ENCODE measurements at places on chromosomes 11 and 22.

GRCh38 chr22:49212002-49212401, 615.7 kb downstream of the BRD1 start:
- DNase-seq, result no peak

DNA sequence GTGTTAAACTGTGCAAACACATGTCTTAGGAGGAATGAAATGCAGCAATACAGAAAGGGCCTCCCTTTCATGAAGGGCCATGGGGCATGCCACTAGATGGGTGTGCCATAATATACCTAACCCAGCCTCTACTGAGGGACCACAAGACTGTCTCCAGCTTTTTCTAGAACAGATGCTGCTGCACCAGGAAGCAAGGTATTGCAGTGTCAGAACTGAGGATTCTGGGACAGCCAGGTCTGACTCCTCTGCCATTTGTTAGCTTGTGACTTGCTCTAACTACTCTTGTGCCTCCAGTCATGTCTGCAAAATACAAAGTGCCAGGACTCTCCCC, 53.2 kb downstream of the HIRA start:
- no peak for DNase-seq

GRCh38 chr22:48753752-48754517, 1073.7 kb downstream of the BRD1 start:
- DNase-seq, result no peak

DNA sequence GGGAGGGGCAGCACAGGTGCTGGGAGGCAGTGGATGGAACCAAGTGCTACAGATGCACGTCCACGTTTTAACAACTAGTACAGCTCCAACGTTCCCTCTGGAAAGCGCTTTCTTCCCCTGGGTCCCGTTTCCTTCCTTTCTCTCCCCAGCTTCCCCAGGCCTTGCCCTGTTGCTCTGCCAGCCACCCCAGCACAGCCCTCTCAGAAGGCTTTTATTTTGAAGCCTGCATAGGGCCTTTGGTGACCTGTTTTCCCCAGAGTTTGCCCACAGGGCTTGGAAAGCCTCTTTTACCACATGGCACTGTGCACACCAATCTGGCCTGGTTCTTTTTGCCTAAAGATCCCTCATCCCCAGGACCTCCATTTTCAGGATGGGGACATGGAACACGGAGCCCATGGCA, 13.9 kb upstream of the NCF4 start:
- no peak for DNase-seq

GRCh38 chr11:14026961-14027360, 64.4 kb downstream of the SPON1 start:
- DNase-seq, result no peak

DNA sequence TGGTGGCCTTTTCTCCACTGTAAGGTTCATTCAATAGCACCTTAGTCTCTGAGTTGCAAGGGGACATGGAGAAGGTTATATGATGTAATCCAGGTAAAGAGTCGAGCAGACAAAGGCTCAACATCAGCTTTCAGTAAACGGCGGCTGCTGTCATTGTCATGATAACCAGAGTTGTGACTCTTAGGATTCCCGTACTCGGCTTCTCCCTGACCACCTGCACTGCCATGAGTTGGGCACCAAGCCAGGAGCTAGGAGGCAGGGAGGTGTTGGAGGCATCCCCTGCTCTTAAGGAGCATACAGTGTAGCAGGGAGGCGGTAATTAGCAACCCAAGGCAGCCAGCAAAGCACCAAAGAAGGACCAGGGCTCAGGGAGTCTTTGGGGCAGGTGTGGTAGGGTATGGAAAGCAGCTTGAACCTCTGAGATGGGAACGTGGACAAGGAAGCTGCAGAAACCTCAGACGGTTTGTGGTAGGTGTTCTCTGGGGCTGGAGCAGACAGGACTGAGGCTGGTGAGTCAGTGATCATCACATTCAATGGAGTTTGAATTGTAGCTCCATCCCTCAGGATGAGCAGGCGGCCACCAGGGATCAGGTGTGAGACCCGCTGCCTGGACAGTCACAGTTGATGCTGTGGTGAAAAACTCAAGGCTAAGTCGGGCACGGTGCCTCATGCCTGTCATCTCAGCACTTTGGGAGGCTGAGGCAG, 31.7 kb downstream of the LIF start:
- no peak for DNase-seq

DNA sequence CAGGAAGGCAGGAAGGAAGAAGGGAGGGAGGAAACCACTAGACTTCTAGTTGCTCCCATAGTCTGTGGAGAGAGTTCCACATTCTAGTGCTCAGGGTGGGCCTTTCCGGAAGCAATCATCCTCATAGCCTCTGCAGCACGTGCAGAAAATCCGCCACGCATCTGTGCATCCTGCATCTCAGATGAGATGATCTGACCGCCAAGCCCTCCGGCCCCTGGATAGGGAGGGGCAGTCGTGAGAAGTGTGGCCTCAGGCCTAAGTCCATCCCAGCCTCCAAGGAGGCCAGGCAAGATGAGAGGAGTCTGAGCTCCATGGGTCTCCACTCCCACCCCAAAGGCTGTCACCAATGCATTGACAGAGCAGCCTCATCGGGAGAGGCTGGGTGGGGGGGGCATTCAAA, 30.4 kb upstream of the IGSF9B start:
- no peak for DNase-seq

DNA sequence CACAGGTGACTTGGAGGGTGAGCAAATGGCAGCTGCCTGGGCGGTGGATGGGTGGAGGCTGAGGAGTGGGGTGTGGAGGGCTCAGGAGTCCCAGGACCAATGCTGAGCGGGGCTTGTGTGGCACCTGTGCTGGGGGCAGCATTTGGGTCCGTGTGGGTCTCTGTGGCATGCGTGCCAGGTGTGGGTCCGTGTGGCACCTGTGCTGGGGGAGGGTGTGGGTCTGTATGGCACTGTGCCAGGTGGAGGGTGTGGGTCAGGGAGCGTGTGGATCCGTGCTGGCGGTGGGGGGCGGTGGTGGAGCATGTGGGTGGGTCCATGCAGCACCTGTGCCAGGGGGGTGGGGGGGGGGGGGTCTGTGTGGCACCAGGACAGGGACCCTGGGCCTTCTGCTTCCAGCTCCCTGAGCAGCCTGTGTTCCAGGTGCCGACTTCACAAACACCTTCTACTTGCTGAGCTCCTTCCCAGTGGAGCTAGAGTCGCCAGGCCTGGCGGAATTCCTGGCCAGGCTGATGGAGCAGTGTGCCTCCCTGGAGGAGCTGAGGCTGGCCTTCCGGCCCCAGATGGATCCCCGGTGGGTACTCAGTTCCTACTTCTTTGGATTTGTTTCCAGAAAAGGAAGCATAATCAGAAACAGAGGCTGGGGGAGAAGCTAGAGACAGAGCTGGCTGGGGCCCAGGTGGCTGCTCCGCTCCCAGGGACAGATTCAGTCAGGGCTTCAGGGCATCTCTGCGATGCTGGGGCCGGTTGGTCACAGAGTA, 14.7 kb downstream of the SELENOO start:
- no peak for DNase-seq

GRCh38 chr11:72274435-72274834, 30.5 kb upstream of the PHOX2A start:
- DNase-seq, result no peak

- DNase-seq, result no peak
Measured at GRCh38 chr11:69094111-69094914, 45.6 kb downstream of the TPCN2 start.

- no peak for DNase-seq
Measured at GRCh38 chr11:72363112-72363511, 71.2 kb downstream of the CLPB start.

DNA sequence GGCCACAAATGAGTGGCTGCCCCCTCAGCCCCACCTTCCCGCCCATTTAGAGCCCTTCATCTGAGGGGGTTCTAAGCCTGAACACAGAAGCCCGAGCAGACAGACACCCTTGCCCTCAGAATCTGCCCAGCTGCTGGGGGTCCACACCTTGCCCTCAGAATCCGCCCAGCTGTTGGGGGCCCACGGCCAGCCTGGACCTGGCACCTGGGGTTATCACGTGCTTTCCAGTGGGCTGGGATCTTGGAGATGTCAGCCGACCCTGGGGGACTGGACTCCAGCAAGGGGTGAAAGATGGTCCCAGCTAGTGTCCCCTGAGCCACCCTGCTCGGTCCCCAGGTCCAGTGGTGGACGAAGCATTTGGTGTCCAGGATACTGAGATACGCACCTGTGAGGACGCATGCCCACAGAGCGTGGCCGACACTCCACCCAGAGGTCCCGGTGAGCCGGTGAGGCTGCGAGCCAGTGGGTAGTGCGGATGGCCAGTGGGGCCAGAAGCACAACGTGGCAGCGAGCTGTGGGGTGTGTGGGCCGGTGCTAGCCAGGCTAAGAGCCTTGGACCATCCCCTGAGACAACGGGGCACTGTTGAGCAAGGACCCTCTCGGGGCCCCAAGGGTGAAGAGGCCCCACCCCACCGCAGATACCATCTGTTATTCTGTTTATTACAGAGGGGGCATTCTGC, 3.1 kb upstream of the CTSD start:
- no peak for DNase-seq

DNA sequence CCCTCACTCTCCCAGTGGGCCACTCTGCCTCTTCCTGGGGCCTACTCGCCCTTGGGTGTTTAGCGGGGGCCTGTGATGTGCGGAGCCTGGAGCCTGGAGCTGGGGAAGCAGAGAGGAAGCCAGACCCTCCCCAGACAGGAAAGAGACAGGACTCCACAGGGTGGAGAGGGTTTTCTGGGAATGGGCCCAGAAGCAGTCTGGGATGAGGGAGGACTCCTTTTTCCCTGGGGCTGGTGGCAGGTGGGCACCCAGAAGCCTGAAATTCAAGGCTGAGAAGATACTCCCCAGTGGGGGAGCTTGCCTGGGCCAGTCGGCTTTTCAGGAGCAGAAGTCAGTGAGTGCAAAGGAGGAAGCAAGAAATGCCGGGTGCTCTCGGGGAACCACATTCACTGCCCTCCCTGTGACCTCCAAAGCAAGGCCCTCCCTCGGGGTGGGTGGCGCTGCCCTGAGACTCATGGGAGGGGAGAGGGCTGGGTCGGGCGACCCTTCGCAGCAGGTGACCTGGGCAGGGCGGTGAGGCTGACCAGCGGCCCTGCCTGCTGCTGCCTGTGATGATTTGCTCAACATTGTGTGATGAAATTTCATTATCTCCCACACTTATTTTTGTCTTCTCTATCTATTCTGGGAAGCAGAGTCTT, 1377.4 kb downstream of the BRD1 start:
- no peak for DNase-seq

DNA sequence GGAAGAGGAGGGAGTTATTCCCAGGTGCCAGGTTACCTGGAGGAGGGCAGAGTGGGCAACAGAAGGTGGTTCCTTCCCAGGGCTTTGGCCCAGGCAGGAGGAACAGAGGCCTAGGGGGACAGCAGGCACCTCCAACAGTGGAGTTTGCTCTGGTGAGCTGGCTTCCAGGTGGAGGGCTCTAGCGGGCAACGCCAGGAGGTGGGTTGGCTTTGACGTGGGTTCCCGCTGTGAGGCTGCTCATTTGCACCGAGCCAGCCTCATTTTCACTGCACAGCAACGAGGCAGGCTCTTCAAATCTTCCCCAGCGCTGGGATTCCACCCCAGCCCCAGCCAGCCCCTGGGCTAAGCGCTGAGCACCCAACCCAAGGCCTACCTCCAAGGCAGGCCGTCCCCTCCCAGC, 8.1 kb downstream of the IGSF9B start:
- no peak for DNase-seq

DNA sequence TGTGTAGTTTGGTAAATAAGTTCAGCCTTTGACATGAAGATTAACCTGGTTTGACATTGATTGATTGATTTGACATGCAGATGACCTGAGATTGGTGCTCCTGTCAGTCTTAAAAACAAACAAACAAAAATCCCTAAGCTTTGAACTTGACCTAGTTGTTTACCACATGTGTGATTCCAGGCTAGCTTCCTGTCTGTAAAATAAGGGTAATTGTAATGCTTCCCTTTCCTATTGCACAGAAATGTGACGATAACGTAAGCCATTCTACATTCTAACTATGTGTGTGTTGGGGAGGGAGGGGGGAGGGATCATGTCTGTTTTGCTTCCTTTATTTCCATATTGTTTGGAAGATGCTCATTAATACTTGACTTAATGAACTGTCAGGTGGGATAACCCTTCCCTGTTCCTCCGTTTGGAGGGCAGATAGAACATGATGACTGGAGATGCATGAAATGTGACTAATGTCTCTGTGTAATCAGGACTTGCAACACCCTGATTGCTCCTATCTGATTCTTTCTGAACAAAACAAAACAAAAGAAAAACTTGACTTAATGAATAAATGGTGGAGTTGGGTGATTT, 106.1 kb upstream of the CLMP start:
- no peak for DNase-seq

DNA sequence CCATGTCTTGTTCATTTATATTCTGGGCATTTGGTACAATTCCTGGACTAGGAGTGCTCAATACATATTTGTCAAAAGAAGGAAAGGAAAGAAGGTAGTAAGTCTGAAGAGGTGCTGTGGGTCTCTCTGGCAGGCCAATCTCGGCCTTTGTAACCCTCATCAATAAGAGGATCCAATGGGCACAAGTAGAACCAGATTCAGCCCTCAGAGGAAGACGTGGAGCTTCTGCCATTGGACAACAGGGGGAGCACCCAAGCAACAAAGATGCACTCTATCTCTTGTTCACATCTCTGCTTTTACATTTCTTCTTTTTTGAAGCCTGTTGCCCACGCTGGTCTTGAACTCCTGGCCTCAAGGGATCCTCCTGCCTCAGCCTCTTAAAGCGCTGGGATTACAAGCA, 2.2 kb upstream of the VPS11 start:
- DNase-seq, result no peak

GRCh38 chr11:37496201-37496600, 898.2 kb upstream of the RAG2 start:
- DNase-seq, result no peak

- DNase-seq, result no peak
Measured at GRCh38 chr11:10374386-10374785, 69.5 kb downstream of the ADM start.

DNA sequence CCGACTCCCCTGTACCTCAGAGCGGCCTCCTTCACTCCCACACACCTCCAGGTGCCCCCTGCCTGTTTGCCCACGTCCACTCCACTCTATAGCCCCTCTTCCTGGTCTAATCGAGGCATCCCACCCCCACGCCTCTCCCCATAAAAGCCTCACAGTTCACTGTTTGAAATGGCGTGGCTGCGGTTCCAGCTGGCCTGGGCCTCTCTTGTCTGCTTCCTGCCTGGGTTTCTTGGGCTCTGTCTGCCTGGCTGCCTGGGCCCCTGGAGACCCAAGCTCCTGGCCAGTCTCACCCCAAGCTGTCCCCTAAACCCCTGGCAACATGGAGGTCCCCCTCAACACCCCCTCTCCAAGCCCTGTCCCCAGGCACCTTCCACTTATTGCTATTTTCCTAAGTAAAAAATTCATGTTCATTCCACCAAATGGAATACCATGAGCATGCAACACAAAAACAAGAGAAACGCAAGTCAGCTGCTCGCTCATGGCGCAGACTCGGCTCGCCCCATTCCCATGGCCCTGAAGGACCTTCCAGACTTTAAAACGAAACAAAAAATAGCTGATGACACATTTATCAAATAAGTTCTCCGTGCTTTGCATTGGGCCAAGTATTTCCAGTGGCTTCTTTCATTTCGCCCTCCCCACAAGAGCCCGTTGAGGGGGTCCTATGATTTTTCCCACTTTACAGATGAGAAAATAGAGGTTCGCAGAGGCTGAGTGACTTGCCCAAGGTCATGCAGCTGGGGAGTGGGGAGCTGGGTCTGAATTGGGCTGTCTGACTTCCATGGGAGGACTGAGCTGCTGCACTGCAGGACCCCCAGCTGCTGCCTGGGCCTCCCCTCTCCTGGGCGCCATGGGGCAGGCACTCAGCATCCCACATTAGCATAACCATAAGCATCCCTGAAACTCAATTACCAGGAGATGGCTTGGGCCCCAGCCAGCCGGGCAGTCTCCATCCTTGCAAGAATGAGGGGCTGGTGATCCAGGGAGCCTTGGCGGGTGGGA, 11.7 kb upstream of the FLRT1 start:
- DNase-seq, result no peak

GRCh38 chr22:36722055-36722454, 18.5 kb upstream of the CACNG2 start:
- DNase-seq, result no peak

All from globus pallidus (tissue), 1 donor.